Activated T-helper 9 cell treated with anti-CD3 and anti-CD28 coated beads, Interleukin-2, amount 50 U/mL, for 16 hours (primary cell): ENCODE measurements at places on chromosomes 6 and 20.

GRCh38 chr20:63882257-63883200 is 12.4 kb upstream of the DNAJC5 start:
- no peak for DNase-seq

GRCh38 chr6:2124260-2124709 is 121.1 kb downstream of the GMDS start:
- no peak for DNase-seq

- no peak for DNase-seq
These were observed 94.7 kb downstream of the TMEM242 start for GRCh38 chr6:157228426-157229131.

DNA sequence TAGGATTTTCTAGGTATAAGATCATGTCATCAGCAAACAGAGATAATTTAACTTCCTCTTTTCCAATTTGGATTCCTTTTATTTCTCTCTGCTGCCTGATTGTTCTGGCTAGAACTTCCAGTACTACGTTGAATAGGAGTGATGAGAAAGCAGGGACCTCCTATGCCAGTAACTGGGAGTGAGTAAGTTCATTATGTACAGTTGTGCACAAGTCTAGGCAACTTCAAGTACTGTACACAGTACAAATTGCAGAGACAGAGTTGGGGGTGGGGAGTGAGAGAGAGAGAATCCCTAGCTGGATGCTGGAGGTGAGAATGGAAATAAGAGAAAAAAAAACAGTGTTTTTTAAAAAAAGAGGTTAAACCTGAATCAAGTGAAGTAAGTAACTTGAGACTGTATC is 210.2 kb downstream of the MMUT start:
- DNase-seq = no peak

DNA sequence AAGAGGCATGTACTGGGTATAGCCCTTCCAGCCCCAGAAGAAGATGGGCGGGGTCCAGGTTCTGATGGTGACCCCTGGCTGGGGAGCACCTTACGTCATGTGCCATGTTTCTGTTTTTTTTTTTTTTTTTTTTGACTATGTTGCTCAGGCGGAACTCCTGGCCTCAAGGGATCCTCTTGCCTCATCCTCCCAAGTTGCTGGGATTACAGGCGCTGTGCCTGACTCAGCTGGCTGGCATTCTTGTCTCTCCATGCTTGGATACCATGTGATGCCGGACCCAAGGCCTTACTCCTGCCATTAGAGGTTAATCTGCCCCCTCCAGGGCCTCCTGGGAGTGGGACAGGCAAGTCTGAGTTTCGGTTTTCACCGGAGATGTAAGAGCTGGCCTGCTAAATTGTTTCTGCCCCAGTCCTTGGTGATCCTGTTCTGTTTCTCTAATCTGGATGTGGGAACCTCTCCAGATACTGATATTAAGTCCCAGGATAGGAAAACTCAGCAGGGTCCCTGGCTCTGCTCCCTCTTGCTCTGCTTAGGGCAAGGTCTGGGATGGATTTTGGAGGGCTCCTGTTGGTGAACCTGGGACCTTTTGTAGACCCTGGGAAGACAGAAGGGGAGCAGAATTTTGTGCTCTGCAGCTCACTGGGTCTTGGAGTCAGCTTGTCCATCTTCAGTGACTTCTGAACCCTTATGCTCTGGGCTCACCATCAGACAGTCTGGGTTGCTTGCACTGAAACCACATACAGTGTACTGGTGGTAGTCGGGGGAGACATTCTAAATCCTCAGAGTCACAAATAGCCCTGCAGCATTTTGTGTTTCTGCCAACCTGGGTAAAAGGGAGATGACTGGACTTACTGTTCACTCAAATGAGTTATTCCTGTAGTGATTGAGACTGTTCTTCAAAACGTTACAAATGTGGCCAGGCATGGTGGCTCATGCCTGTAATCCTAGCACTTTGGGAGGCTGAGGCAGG is 45.1 kb downstream of the PTK7 start:
- no peak for DNase-seq

GRCh38 chr6:98833057-98833306 is 1.4 kb upstream of the POU3F2 start:
- no peak for DNase-seq

DNA sequence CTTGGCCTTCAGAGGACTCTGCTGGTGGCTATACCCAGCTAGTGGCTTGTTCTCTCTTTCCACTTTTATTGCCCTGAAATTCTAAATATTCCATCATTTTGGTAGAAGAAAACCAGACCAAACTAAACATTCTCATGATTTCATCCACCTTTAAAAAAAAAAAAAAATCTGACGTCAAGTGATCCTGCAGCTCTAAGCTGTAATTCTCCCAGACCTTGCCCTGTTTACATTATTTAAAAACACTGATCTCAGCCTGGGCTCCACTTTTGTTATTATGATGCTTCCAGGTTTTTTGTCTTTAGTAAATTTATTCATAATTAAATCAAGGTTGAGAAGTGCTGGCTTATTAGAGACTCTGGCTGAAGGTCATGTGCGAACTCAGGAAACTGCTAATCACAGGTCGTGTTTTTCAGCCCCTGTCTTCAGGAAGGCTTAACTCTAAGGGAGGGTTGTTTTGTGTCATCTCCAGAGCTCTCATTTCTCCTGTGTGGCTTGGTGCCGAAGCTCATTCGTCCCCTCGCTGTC is 114.4 kb downstream of the MTHFD1L start:
- no peak for DNase-seq

- no peak for DNase-seq
These were observed 255.6 kb upstream of the TAB2 start for GRCh38 chr6:149061930-149062329.

DNA sequence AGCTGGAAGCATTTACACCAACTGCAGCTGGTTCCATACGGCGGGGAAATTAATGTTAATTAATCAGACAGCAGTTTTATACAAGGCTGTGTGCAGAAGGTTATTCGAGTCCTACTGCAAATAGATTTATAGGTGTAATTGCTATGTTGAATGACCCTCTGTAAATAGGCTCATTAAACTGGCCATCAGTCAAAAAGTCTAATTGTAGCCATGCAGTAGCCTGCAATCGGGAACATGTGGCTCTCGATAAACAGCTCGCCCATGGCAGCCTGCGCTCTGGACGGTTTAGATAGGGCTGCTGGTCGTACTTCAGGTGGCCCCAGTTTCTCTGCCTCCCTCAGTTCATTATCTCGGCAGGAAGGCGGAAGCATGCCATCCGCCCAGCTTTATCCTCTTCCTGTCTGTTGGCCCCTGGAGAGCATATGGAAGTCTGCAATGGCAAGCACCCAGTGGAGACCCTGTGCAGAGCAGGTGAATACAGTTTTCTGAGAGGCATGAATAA is 143.2 kb downstream of the MBOAT1 start:
- no peak for DNase-seq

DNA sequence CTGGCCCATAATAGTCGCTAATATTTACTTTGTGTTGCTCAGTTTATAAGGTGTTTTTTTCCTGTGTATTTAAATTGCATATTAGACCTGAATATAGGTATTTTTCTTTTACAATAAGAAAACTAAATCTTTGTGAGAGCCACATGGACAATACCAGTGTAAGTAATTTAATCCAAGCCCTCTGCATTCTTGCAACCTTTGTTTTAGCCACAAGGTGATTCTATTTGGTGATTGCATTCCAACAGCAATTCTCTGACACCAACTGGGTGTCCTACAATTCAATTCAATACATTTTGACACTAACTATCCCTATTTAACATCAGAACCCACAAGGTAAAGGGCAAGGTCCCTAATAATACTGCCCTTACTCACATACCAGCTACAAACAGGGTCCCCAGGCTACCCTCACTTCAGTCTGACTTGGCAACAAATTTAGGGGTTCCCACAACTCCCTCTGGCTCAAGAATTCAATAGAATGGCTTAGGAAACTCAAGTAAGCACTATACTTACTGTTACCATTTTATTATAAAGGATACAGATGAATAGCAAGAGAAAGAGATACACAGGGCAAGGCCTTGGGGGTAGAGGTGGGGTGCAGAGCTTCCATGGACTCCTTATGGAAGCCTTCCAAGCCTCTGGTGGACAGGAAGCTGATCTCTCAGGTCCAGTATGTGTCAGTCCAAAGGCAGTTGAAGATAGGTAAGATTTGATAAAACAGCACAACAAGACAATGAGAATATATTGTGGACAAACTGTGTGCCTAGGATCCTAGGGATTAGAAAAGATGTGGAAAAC is 169.3 kb downstream of the CD83 start:
- no peak for DNase-seq

GRCh38 chr6:17456711-17457110 is 63.3 kb downstream of the CAP2 start:
- DNase-seq = no peak

DNA sequence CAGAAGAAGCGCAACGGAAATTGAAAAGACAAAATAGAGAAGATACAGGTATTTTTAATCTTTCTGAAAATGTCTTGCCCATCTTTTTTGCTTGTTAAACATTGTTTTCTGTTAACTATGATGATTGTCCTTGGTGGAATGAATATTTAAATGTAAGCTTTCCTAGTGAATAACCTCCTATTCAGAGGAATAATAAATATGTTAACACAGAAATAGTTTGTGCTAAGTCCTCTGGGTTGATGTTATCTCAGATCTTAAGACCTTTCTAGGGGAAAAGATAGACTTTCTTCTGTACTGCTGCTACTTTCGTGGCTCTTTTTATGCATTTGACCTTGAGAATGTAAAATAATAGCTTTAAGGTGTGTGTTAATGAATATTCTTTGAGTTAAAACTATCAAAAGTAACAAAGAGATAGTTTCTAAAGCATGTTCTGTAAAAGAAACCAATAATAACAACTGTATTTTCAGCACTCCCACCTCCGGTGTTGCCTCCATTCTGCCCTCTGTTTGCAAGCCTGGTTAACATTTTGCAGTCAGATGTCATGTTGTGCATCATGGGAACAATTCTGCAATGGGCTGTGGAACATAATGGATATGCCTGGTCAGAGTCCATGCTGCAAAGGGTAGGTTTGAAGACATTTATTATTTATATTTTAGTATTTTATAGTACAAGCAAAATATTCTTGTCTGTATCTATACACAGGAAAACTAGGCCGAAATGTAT is 70.2 kb downstream of the PRPH2 start:
- DNase-seq = no peak

DNA sequence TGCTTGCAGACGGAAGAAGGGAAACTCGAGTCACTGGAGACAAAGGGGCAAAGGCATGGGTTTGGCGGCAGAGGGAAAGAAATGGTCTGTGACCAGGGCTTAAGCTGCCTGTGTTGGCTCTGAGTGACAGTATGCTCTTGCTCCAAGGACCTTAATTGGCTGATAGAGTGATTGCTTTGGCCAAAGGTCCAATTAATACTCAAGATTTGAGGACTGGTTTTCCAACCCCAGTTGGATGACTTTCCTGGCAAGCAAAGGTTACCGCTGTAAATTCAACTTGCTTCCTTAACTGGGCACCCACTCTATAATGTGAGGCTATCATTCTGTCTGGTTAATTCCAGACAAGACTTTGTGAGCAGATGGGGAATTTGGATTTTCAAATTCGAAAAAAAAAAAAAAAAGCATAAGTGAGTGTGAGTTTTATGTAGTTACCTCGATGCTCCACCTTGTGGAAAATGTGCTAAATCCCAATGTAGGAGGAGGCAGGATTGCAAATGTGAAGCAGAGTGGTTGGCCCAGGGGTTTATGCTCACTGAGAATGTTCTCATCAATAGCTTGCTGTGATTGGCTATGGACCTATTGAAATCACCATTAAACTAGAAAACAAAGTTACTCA is 150.7 kb upstream of the GMDS start:
- DNase-seq = no peak

DNA sequence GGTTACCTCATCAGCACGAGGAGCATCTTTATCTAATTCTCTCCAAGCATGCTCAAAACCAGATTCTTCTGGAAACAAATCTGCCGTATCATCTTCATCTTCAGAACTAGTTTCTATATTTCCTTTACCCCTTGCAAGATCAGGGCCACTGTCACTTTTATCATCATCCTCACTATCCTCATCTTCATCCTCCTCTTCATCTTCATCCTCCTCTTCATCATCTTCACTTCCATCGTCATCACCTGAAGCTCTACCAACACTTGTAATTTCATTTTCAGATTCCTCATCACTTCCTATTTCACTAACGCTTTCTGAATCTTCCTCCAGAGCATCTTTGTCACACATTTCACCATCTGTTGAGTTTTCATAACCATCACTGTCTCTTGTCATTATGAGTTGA is 8.9 kb downstream of the ESF1 start:
- no peak for DNase-seq

GRCh38 chr6:87697581-87698546 is 4.2 kb downstream of the AKIRIN2 start:
- DNase-seq = no peak

DNA sequence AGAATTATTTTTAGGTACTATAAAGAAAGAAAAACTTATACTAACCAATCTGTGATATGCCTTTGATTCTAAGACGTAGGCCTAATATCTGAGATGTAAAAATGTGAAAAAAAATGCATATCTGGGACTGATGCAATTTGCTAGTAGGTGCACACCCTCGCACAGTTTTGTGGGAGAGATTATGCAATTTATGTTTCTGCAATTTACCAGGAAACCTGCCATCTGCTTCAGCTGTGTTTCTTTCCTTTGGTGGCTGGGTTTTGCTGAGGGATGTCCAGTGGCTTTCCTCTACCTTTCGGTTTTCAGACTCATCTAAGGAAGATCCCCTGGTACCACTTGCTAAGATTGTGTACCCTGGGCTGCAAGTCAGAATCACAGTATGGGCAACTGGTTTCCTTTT is 186.9 kb downstream of the ZFP64 start:
- no peak for DNase-seq

DNA sequence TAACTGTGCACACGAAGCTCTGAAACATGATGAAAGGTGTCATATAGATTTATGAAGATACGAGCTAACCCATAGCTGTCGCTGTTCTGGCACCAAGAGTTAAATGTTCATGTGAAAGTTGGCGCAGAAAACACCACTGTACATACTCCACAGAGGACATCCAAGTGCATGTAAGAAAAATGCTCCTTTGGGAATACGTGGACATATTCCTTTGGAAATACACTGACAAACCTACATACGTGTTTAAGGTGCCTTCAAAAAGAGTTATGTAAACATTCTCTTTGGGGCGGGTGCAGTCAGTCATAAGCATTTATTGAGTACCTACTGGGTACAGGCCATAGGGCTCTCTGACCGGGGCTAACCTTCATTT is 723 bp upstream of the ARID1B start:
- no peak for DNase-seq

GRCh38 chr6:145836170-145836569 is 21.6 kb upstream of the FBXO30 start:
- no peak for DNase-seq

DNA sequence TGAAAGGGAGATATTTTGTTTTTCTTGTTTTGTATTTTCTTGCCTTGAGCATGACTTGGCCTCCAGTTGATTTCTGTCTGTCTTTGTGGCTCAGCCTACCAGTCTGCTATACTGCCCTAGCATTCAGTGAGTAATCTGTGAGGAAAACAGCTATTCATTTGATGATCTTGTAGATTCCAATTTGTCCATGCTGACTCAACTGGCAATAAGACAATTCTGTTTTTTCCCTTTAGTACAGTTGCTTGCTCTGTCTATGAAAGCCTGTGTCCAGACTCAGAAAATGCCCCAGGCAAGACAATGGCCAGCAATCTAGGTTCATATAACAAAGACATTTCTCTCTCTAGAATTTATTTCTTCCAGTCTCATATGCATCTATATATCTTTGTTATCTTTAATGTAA is 10.9 kb upstream of the SOX4 start:
- DNase-seq = no peak
